Psoas muscle (tissue), 8 donors: ENCODE measurements at places on chromosomes 4 and X. TPM values are rescaled to one million over a fixed set of nuclear protein-coding genes. Genes with fewer than 3 reads are reported as not detected.

DNA sequence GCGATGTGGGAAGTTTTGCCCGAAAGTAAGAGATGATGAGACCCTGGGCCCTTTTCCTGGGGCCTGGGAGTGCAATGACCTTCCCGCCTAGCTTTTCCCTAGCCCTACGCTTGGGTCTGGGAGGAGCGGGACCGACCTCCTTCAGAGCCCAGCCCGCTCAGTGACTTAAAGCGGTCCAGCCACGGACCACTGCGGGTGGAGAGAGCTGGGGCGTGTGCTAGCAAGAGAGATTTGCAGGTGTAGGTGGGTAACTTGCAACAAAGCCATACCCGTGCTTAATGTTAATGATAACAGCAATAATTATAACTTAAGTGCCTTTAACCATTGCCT, 503 bp upstream of the PDE5A start:
- no peak for DNase-seq

DNA sequence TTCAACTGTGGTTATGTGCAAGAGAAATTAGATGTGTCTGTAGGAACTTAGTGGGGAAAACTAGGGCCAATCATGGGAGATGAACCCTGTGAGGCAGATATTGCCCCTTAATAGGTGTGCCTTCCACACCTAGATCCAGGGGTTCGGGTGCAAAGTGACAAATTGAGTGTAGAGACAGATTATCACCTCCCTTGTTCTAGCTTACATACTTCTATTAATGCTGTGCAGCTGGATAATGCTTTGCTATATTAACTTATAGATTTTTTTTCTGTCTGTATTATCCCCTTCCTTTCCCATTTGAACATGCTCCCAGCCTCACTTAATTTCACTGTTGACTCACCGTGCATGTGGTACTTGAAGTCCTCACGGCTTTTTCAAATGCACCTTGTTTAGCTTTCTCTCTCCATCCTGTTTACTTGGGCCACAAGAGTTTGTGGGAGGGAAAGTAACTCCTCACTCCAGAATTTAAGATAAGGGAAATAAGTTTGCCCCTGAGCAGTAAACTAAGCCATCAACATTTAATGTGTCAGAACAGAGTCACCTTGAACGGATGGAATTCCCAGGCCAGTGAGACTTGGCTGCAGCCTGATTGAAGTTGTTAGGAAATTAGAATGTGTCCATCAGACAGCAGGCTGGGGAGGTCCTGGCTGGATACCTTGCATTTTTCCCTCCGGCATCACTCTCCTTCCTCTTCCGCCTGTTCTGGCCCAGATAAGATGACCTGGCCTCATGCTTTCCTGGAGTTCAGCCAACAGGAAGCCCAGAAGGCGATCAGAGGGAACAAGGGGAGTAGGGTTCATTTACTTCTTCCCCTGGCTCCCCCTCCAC, 478.4 kb downstream of the BCOR start:
- DNase-seq, result no peak

DNA sequence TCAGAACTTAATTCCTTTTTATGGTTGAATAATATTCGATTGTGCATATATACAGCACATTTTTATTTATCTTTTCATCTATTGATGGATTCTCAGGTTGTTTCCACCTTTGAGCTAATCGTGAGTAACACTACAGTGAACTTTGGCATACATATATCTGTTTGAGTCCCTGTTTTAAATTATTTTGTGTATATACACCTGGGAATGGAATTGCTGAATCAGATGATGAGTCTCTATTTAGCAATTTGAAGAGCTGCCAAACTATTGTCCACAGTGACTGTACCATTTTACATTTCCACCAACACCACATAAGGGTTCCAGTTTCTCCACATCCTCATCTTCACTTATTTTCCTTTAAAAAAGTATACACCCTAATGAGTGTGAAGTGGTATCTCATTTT, 166.2 kb upstream of the FGF13 start:
- no peak for DNase-seq

DNA sequence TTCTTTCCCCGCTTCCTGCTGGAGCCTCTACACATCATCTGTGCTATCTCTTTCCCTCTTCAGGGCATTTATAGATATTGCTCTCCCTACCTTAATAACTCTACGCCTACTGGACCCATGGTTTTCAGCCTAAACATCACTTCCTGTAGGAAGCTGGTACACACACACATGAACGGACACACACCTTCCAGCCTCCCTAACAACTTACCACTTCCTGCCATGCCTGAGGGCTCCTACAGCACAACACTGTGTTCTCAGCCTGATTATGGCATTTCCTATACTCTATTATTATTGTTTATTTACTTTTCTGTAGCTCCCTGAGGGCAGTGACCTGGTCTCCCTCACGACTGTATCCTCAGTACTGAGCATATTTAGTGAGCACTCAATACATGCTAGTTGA, 163.6 kb upstream of the MAP3K15 start:
- DNase-seq, result no peak

DNA sequence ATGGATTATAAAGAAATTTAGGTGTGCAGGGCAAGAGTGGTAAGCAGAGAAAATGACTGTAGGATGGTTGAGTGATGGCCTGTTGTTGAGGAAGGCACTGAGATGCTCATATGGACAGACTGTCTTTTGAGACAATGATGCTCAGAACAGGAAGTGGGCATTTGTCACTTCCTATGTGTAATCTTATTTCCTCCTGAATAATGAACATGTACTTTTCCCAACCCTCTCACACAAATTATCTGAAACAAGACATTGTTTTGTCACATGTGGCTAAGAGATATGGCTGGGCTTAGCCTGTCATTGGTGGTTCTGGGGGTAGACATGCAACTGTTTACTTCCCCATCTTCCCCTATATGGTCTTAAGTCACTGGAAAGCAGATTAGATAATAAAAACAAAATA, 240.5 kb downstream of the CFAP47 start:
- no peak for DNase-seq

DNA sequence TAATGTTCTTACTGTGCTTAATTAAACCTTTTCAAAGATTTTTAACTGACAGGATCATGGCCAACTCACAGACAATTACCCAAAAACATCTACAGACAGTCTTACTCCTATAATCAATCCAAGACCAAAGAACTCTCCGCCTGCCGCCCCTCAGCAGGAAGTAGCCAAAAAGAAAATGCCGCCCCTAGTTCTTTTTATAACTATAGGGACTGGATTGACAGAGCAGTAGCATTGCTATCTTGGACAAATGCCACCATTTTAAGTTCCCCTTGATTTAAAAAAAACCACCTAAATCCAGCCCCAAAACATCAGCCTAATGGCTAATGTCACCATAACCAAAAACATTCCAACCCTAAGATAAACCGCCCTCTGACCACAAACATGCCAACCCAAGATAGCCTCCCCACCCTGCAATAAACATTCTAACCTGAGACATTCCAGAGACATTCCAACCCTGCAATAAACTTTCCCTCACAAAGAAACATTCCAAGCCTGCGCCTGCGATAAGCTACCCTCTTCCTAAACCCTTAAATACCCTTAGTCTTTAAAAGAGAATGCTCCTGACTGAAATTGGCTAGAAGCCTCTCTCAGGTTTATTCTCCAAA, 77.0 kb downstream of the COQ2 start:
- no peak for DNase-seq

DNA sequence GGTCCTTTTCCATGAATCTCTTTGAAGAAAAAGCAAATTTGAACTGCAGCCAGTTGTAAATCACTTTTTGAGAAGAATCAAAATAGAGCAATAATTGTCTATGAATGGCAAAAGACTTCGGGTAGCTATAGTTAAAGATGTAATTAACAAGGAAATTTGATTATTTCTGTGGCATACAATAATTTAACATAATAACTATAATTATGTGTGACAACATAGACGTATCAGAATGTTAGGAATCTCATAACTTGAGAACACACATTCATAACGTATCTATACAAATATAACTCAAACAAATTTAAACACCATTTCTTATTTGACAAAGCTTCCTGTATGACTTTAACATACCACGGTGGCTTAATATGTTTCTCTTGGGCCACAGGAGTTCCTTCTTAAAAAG, 36.0 kb upstream of the NSG1 start:
- no peak for DNase-seq

- no peak for DNase-seq
These were observed 23.7 kb upstream of the LRAT start for GRCh38 chr4:154720123-154720522.

- no peak for DNase-seq
These were observed 19.7 kb upstream of the MTM1 start for GRCh38 chrX:150548684-150549083.

- no peak for DNase-seq
These were observed 382.3 kb upstream of the HTR2C start for GRCh38 chrX:114201622-114202021.

GRCh38 chr4:80340036-80340435, 4.5 kb downstream of the CFAP299 start:
- no peak for DNase-seq

- DNase-seq, result no peak
These were observed 40.8 kb downstream of the HCCS start for GRCh38 chrX:11151799-11152559.

- no peak for DNase-seq
These were observed 44.3 kb downstream of the NYX start for GRCh38 chrX:41491267-41492004.

DNA sequence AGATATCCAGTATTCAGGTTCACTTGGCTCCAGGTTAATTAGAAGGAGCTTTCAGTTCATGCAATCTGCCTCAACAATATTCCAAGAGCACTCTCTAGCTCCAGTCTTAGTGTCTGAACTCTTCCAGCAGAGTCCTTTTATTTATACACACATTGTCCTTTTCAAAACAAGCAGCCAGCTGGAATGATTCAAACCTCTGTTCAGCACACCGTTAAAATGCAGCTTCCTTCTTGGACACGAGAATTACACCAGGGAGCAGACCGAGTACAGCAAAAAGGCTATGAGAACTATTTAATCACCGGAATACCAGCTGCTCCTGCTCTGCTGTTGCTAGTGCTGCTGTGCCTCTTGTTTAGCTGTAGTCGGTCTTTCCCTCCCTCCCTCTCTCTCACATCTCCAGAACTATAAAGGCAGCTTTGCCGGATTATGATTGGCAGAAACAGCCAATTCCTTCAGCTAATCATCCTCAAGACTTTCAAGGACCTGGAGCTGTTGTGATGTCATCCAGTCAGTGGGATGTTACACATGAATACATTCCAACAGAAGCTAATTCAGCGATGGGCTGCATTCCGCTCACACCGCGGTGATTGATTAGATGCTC, at the start of gene NDST4:
TSS of gene NDST4 (minus strand) at position 115 of the 601 bp plus-strand sequence. CDS start 36,584 bp downstream, outside the sequence.
- no peak for DNase-seq

DNA sequence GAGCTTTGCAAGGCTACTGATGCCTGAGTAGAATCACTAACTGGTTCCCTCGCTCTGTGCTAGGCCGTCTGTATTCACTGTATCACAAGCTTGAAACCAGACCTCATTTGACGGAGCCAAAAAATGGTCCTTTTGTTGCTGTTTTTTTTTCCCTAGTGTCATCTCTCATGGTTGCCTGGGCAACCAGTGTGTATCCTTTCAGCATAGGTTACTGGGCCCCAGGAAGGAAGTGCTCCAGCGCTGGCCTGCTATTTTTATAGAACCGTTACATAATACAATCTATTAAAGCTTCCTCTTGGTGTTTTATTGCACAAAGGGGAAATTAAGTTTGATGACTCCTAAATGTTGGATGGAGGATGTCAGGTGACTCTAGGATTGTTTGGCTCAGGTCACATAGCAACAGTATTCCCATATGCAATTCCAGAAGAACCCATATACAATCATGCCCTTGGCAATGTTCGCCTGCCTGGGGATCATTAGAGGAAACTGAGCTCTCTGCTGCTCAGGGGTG, 220.4 kb downstream of the SPRY1 start:
- peak; percentile 58 for DNase-seq

GRCh38 chr4:14338585-14339265, 663.6 kb upstream of the CPEB2 start:
- DNase-seq, result no peak

- no peak for DNase-seq
These were observed 443.0 kb downstream of the GPM6A start for GRCh38 chr4:175369087-175369486.

GRCh38 chr4:17932041-17932440, 89.5 kb downstream of the LCORL start:
- no peak for DNase-seq

- DNase-seq, result no peak
These were observed 58.7 kb downstream of the LEF1 start for GRCh38 chr4:108109997-108110416.

- no peak for DNase-seq
These were observed 46.5 kb downstream of the RAI2 start for GRCh38 chrX:17814557-17814956.

DNA sequence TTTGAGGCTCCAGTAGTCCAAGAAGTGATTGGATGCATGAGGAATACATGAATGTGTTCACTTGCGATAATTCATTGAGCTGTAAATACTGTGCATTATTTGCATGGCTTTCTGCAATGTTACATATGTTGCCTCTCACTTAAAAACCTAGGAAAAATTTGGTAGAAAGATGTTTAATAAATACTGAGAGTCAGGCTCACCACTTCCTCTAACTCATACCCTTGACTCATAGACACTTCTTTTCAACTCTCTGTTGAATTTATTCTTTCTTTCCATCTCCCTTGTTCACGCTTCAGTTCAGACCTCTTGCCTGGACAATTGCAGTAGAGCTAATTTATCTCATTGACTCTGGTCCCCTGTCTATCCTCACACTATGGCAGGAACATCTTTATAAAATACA, 35.8 kb upstream of the LEF1 start:
- DNase-seq, result no peak

DNA sequence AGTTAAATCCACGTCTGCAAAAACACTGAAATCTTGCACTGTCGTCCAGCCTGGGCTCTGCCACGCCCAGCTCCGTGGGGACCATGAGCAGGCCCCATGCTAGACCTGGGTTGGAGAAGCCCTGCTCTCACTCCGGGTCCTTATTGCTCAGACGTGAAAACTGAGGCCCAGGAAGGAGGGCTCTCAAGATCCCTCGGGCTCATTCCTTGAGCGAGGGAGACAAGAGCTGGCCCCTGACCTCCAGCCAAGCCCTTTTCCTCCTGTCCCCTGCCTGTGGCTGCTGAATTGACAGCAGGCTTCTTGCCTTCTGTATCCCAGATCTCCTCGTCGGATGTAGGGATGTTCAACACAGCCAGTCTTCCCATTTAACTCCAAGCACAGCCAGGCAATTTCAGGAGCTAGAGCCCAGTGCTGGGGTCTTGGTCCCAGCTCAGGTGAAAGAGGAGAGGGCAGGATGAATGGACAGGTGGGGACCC, 109.5 kb downstream of the CPZ start:
- no peak for DNase-seq

DNA sequence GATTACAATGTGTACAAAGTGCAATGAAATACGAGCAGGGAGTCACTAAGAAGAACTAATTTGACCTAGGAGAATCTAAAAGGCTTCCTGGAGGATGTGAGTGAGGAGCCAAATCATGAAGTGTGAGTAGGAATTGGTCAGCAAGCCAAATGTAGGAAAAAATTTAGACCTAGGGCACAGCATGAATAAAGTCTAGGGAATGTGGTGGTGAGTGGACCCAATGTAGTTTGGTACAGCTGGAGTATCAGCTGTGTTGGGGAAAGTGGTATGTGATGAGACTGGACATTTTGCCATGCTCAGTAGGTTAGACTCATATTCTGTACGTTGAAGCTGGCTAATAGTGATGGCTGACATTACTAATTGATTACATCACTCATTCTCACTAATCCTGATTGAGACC, 191.0 kb downstream of the AFF2 start:
- DNase-seq, result no peak

GRCh38 chr4:105637408-105638176, 70.9 kb downstream of the INTS12 start:
- peak; percentile 58 for DNase-seq

RENBP gene
- 1.4 TPM for polyA plus RNA-seq

POLN gene
- polyA plus RNA-seq, result 0.80 TPM

FHDC1 gene
- 2.8 TPM for polyA plus RNA-seq

GPC4 gene
- 9.3 TPM for polyA plus RNA-seq

BRS3 gene
- not detected for polyA plus RNA-seq

PRRG3 gene
- polyA plus RNA-seq, result 0.14 TPM

MAGEA4 gene
- polyA plus RNA-seq, result not detected

VCX3A gene
- not detected for polyA plus RNA-seq
